CD8-positive, alpha-beta memory T cell (primary cell): ENCODE measurements at places on chromosomes 7 and 10. TPM values are rescaled to one million over a fixed set of nuclear protein-coding genes. Genes with fewer than 3 reads are reported as not detected.

Gene PRXL2A
- 8.3 TPM for total RNA-seq

DNA sequence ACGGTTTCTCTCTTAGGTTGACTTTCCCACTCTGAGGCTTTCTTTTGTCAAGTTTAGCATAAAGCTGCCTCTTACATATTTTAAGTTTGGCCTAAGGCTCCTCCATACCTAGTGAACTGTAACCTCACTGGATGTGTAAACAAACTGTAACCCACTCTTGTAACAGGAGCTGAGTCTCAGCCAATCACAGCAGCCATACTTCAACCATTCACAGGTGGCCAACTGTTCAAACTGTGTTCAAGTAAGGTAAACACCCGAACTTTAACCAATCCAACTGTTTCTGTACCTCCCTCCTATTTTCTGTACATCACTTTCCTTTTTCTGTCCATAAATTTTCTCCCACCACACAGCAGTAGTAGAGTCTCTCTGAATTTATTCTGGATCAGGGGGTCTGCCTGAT, 7.7 kb upstream of the NRBF2 start:
- DNase-seq, result no peak

- no peak for DNase-seq
Measured at GRCh38 chr7:135786911-135787310, 38.3 kb upstream of the FAM180A start.

- no peak for DNase-seq
Measured at GRCh38 chr7:80611353-80611752, 27.1 kb upstream of the CD36 start.

DNA sequence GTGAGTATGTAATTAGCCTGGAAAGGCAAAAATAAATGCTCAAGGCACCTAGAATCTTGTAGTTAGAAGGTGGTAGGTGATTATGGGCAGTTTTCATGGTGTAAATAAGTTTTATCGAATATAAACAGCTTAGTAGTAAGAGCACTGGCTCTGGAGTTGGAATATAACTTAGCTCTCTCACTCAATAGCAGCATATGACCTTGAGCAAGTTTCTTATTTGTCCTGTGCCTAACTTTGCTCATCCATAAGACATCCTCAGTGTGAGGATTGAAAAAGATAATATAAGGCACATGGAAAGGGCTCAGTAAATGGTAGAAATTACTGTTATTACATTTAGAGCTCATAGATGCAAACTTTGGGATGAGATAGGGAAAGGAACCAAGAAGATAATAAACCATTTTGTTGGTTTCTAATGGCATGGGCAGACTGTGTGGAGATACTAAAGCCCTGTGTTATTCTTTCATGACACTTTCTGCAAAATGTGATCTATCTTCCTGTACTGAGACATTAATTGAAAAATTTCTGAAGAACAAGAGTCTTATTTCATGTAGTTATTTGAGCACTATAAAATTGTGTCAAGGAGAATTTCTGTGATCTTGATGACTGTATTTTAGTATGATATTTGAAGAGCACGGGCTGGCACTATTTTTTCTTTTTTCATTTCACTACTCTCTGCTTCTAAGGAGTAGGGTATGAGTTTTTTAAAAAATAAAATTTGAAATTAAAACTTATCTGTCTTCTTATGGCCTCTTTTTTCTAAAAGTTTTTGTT, 3.1 kb downstream of the SLK start:
- no peak for DNase-seq

DNA sequence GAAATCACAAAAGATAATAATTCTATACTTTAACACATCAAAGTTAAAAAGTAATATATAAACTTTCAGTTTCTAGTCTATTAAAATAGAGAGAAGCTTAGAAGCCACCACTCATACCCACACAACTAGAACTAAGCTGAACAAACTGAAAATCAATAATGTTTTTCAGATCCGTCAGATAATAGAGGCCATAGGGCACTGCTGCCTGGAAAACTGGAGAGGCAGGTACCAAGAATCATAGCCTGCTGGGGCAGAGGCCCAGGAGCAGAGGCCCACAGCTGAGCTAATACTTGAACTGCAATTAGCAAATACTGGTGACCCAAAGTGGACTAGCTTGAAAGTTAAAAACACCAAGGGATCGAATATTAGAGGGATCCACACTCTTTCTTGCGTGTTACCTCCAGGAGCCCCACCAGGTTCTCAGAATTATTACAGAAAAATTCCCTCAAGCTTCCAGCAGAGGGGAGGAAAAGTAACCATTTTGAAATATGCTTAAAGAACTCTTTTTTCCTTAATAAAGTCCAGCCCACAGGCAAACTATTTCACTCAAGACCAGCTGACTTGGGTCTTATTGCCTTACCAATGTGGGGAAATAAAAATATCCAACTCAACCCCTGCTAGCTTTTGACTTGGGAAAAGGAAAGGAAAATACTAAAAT, 774.1 kb upstream of the IGFBP3 start:
- DNase-seq, result no peak

DNA sequence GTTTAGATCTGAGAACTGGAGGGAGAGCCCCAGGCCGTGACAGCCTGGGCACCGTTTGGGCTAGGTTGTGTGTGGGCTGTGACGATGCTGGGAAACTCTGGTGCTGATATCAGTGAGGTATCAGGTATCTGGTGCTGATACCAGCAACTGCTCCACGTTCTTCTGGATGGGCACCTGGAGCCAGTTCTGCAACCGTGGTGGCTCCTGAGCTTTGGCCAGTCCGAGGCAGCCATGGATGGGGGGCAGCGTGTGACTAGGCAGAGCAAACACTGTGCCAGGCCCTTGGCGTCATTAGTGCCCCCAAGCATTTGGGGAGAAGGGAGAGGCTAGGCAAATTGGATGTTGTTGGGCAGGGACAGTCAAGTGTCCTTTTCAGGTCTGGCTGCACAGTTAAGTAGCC, 57.9 kb downstream of the ZNF467 start:
- DNase-seq, result no peak

DNA sequence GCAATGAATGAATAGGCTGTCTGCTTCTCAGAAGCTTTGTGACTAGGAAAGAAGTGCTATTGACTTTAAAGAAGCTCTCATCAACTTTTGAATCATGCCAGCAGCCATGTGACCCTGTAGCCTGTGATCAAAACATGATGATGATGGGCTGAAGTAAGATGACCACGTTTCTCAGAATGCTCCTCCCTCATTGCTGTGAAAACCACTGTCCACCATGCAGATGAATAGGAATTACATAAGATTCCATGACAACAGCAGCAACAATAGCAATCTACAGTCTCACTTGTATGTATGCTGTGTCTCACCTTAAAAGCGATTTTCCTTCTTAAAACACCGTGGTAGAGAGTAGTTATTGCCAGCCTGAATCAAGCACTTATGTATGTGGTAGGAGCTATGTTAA, 228.4 kb downstream of the TRIL start:
- DNase-seq, result no peak
